ENCODE measurements at places on chromosomes 7 and 10.

GRCh38 chr7:84665339-84665738 lies 470.8 kb upstream of the SEMA3A start:
- no peak for DNase-seq

DNA sequence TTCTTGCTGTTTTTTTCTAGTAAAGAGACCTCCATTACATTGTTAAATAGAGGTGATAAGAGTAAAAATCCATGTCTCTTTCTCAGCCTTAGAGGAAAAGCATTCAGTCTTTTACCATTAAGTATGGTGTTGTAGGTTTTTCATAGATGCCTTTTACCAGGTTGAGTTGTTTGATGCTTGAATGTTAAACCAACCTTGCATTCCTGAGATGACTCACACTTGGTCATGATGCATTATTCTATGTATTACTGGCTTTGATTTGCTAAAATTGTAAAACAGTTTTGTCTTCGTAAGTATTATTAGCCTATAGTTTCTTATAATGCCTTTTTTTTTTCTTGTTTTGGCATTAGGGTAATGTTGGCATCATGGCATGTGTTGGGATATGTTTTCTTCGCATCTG lies 90.0 kb downstream of the ANKRD61 start:
- peak; percentile 9 for DNase-seq

- DNase-seq = no peak
Measured at GRCh38 chr7:28311670-28312069, 100.6 kb upstream of the CREB5 start.

DNA sequence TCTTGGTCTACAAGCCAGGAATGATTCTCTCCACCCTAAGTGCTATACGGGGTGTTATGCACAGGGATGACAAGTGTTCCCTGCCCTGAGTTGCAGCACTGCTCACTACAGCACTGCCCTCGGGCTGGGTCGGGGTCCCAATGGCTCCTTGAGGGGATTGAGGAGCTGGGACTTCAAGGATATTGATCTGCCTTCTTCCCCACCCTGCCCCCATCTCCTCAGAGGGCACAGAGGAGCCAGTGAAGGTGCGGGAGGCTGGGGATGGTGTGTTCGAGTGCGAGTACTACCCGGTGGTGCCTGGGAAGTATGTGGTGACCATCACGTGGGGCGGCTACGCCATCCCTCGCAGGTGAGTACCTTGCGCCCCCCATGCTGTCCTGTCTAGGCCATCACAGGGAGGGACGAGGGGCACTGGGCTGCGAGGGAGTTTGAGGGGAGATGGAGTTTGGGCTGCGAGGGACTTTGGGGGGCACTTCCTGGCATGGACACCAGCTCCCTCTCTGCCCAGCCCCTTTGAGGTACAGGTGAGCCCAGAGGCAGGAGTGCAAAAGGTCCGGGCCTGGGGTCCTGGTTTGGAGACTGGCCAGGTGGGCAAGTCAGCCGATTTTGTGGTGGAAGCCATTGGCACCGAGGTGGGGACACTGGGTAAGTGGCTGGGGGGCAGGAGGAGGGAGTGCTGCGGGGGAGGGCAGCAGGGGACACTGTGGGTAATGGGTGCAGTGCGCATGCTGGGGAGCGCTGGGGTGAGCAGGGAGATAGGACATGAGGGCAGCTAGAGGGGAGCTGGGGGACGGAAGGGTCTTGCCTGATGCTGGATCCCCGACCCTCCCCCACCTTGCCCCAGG lies 10.3 kb downstream of the FLNC start:
- DNase-seq = no peak

DNA sequence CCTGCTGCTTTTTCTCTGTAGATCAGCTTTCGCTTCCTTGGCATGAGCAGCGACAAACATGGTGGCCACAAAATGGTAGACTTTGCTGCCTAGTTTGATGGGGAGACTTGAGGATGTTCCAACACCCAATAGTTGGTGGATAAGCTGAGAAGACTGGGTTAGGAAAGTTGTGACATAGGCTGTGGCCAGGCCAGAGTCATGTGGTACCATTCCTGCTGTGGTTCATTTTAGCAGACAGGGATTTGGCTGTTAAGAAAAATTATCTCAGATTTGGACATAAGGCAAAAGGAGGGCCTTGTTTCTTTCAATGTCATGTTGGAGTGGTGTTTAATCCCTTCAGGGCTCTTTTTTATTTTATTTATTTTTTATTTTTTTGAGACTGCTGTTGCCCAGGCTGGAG lies 26.6 kb upstream of the FAM180A start:
- DNase-seq = no peak

DNA sequence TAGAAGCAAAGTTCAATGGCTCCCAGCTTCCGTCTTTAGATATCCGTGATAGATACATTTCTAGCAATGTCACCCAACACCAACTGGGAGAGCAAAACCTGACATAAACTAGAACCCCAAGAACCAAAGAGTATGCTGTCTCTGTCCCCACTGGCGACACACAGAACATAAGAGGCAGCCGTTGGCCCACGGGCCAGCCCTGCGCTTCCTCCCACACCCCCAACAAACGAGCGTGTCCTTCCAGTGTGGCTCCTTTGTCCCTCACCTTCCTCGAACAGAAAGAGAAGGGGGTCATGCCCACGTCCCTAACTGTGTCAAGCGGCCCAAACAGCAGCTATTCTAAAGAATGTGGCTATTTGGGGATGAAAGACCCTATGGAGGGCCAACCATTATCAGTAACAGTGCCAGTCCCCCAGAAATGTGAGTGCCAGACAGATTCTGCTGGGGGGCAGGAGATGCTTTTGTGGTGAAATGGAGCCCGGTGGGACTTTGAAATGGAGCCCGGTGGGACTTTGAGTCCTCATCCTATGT lies 171.9 kb downstream of the USP6NL start:
- DNase-seq = no peak

DNA sequence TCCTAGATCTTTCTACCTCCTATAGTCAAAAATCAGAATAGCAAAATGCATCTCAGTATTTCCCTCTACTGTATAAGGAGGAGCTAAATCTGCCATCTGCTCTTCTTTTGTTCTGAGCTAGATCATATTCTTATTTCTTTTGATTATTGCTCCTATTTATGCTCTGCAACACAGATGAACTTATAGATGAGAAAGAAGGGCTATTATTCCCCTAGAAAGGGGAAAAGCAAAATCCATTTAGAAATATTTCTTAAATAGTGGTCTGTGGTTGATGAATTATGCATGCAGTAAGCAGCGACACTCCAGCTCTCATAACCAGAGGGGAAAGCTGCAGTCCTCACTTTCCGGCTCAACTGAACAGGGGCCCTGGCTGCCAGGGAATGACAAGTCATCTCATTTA lies 207.3 kb upstream of the SORCS1 start:
- no peak for DNase-seq

GRCh38 chr10:64519427-64519826 lies 998.2 kb downstream of the REEP3 start:
- DNase-seq = no peak

- peak; percentile 59 for DNase-seq
Measured at GRCh38 chr10:25017154-25017590, 760 bp downstream of the THNSL1 start.

- DNase-seq = no peak
Measured at GRCh38 chr10:89250865-89251408, 638 bp downstream of the LIPA start.

DNA sequence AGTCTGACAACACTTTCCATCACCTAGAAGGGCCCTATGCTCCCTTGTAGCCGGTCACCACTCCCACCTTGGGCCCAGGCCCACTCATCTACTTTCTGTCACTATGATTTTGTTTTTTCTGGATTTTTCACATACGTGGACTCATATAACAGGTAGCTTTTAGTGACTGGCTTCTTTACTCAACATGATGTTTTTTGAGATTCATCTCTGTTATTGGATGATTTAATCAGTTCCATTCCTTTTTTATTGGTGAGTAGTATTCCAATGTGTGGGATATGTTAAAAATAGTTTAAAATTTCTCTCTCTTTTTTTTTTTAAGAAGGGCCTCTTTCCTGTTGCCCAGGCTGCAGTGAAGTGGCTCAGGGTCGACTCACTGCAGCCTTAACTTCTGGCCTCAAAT lies 9.3 kb downstream of the PALD1 start:
- no peak for DNase-seq

GRCh38 chr10:18224626-18225445 lies 84.6 kb downstream of the CACNB2 start:
- DNase-seq = no peak

DNA sequence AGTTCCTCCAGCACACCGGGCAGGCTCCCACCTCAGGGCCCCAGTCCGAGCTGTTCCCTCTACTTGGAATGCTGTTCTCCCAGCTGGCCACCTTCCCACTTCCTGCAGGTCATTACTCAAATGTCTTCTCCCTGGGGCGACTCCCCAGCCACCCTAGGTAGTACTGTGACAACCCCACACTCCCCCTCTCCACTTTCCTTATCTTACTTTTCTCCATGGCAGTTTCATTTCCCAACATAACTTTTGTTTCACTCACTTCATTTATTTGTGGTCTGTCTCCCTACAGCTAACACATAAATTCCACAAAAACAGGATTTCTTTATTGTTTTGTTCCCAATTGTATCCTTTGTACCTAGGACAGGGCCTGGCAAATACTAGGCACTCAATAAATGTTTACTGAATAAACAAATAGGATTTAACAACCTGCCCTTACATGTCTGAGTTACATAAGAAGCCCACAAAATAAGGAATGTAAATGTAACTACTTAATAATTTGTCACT lies 76.5 kb downstream of the JAZF1 start:
- DNase-seq = no peak

- no peak for DNase-seq
Measured at GRCh38 chr10:112990271-112990670, 40.2 kb downstream of the TCF7L2 start.

GRCh38 chr10:132205650-132206376 lies 19.1 kb downstream of the DPYSL4 start:
- DNase-seq = no peak

- no peak for DNase-seq
Measured at GRCh38 chr10:73648975-73649829, 6.6 kb downstream of the SYNPO2L start.

GRCh38 chr7:45455662-45456061 lies 118.5 kb upstream of the ADCY1 start:
- no peak for DNase-seq

DNA sequence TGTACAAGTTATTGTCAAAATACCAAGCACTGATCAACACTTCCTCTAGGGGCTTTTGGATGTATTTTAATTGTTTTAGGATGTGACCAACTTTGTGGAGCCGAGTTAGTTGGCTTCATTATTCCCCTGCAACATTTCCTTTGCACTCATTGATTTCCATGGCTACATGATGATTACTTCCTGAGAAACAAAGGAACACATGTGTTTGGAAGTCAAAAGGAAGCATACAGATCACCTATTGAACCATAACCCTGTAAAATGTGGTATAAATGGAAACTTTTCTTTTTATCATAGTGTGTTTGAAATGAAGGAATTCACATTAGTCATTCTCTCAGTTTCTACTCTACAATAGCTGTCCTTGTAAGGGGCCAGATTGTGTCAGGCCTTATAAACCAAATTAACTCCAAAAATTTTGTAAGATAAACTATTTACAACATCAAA lies 32.2 kb upstream of the EXOC6 start:
- DNase-seq = peak; percentile 99
